ENCODE measurements at places on chromosomes 13 and 19. TPM values are rescaled to one million over a fixed set of nuclear protein-coding genes. Genes with fewer than 3 reads are reported as not detected.

GRCh38 chr19:35038623-35039512, 2.7 kb upstream of the HPN start:
- DNase-seq = peak; percentile 23

- DNase-seq = no peak
These were observed 301 bp downstream of the POP4 start for GRCh38 chr19:29606420-29606747.

GRCh38 chr19:49059053-49059452, 1.5 kb upstream of the CGB7 start:
- no peak for DNase-seq

DNA sequence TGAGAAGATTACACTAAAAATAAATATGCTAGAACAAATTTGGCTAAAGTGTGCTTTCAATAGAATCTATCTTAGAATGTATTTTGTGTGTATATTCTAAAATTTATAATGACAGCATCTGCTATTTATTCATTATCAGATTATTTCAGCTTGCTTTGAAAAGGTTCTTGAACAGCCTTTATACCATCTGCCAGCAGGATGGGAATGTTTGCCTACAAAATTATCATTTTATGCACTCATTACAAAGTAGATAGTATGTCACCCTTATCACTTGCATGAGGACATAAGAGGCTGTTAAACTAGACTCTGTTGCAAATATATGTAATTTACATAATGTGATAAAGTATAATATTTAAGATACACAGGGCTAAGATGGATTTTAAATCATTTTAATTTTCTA, 1286.9 kb upstream of the PCDH20 start:
- no peak for DNase-seq

GRCh38 chr19:33375837-33376159, 2.3 kb downstream of the CEBPG start:
- DNase-seq = no peak

- no peak for DNase-seq
These were observed 195.8 kb downstream of the UQCRFS1 start for GRCh38 chr19:29016926-29017760.

GRCh38 chr19:51740356-51740755, 11.3 kb downstream of the FPR1 start:
- DNase-seq = no peak

DNA sequence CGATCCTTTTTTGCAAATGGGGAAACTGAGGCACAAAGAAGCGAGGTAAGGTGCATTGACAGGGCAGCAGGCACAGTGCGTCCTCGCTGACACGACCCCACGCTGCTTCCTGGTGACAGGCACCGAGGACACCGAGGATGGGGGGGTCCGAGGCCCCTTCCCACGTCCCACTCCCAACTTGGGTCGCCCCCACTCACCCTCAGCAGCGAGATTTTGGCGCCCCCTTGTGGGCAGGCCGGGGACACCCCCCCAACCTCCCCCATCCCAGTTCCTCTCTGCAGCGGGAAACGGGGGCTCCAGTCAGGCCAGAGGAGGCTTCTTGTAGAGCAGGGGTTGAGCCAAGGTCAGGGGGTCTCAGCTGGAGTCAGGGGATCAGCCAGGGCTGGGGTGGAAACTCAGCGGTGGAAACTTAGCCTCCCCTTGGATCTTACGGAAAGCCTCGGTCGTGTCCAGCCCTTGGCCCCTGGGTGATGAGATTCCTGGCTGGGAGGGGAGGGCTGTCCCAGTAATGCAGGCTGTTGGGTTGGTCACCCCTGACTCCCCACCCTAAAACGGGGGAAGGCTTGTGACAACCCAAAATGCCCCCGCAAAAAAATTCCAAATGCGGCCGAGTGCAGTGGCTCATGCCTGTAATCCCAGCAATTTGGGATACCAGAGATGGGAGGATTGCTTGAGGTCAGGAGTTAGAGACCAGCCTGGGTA, 8.2 kb downstream of the SMIM24 start:
- DNase-seq = no peak

Gene GPC6
- 2.6 TPM for total RNA-seq

Gene PRDX2
- total RNA-seq = 692 TPM

Gene TYROBP
- 34.5 TPM for total RNA-seq

Gene MYO16
- total RNA-seq = 1.4 TPM

Gene ZNF580
- 13.2 TPM for total RNA-seq

Gene FCER2
- total RNA-seq = 0.30 TPM

Gene ATP13A1
- 20.1 TPM for total RNA-seq
